ENCODE measurements at places on chromosomes 12 and 14. TPM values are rescaled to one million over a fixed set of nuclear protein-coding genes. Genes with fewer than 3 reads are reported as not detected.

The KCNK13 gene
- total RNA-seq = 2.0 TPM

The TMEM117 gene
- total RNA-seq = 52.8 TPM

The SMIM10L1 gene
- 13.3 TPM for total RNA-seq

DNA sequence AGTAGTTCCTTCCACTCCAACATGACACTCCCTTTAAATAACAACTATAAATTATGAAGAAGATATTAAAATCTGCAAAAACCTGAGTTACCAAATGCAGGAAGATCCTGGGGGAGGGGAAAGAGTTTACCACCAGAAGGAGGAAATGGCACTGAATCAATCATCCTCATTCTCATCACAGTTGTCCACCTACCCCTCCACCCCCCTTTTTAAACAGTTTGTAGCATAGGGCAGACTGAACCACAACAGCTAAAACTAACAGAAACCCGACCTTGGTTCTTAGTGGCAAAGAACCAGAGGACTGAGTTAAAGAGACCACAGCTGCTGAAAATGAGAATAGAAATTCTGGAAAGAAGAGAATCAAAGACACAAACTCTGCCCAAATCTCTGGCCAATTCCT lies 189.5 kb downstream of the MED13L start:
- no peak overlapping the region for H3K27ac ChIP-seq
- no peak for DNase-seq
- H3K36me3 ChIP-seq = no peaks in the 10 kb centered on the region

GRCh38 chr12:109436188-109436560 lies 40.9 kb downstream of the KCTD10 start:
- H3K4me1 ChIP-seq = no peaks in the 10 kb centered on the region
- H3K36me3 ChIP-seq = no peaks in the 10 kb centered on the region
- no peak overlapping the region for H3K4me3 ChIP-seq
- DNase-seq = no peak
- H3K27me3 ChIP-seq = no peaks in the 10 kb centered on the region

DNA sequence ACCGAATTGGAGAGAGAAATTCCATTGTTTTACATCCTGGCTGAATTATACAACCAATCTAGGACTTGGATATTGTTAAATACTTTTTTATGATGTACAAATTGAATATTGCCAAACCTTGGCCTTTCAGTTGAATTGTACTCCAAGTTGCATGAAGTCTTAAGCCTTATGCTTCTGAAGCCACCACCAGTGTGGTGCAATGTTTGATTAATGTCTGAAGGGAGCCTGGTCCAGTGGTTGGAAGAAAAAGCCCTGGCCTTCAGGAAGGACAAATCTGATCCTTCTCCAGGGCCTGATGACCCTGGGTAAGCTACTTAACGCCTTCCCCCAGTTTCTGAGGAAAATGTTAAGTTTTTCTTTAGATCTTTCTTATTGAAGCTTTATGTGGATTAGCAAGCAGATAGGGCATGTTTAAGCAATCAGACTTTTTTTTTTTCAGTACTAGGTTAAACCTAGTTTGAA lies 72.0 kb downstream of the PAPOLA start:
- no peak for DNase-seq
- H3K27me3 ChIP-seq = no peaks in the 10 kb centered on the region
- no peak overlapping the region for H3K4me3 ChIP-seq
- H3K36me3 ChIP-seq = no peaks in the 10 kb centered on the region

DNA sequence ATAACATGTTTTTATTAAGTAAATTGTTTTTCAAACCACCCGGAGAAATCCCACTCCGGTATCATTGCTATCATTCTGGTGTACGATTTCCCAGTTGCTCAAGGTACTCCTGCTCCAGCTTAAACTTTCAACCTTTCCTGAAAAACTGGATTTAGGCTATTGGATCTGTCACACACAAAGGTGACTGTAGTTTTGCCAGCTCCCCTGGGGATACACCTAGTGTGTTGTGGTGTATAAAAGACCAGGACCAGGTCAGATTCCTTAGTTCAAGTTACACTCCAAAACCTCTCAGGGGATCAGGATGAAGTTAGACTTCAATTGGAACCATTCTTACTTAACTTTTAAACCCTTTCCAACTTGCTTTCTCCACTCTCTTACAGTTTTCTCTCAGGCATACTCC lies 303.9 kb downstream of the NOVA1 start:
- no peaks in the 10 kb centered on the region for H3K36me3 ChIP-seq
- no peak overlapping the region for H3K4me3 ChIP-seq
- no peak overlapping the region for H3K27ac ChIP-seq
- no peaks in the 10 kb centered on the region for H3K27me3 ChIP-seq

Data from spinal cord (tissue), 10 donors.